ENCODE measurements at places on chromosomes 7 and 10.

DNA sequence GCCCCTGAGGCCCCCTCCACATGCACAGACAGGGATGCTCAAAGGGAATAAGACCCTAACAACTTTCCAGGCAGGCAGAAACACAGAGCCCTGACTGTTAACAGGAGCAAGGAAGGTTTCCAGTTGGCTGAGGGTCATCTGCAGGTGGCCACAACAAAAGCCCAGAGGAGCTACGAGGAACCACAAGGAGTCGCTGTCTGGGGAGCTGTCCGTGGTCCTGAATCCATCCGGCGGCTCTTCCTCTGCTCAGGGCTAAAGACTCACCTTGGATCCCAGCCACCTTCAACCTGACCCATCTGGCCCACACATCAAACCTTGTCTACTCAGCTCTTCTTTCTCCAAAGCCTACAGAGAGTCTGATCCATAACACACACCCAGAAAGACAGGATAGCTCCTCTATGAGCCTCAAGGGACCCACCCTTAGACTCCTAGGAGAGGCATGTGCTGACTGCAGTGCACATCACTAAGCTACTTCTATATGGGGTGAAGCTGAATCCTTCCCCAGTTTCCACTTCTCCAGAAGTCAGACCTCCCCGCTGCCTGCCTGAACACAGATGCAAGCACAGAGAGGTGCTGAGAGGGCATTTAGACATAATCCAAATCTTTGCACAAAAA, 104.0 kb downstream of the SLIT1 start:
- peak; percentile 91 for DNase-seq

DNA sequence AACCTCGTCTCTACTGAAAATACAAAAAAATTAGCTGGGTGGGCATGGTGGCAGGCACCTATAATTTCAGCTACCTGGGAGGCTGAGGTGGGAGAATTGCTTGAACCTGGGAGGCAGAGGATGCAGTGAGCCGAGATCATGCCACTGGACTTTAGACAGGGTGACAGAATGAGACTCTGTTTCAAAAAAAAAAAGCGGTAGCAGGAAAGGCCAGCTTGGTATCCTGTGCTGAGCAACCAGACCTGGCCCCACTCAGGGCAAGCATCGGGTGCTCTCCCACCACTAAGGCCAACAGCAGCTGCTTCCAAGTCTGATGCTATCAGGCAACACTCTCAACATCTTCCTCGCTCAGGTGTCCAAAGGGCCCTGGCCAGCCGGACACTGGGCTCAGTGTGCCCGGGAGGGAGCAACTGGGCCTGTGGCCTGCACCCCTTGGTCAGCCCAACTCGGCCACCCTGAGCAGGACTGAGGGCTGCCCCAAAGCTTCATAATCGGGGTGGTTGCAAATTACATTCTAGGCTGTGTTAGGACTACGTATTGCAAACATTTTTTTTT, 44.3 kb upstream of the MSMB start:
- no peak for DNase-seq

GRCh38 chr10:101617102-101617823, 29.1 kb downstream of the DPCD start:
- no peak for DNase-seq

- DNase-seq: no peak
Observed at GRCh38 chr10:266974-267425, 131.7 kb downstream of the ZMYND11 start.

GRCh38 chr7:145978769-145979168, 137.8 kb upstream of the CNTNAP2 start:
- no peak for DNase-seq

DNA sequence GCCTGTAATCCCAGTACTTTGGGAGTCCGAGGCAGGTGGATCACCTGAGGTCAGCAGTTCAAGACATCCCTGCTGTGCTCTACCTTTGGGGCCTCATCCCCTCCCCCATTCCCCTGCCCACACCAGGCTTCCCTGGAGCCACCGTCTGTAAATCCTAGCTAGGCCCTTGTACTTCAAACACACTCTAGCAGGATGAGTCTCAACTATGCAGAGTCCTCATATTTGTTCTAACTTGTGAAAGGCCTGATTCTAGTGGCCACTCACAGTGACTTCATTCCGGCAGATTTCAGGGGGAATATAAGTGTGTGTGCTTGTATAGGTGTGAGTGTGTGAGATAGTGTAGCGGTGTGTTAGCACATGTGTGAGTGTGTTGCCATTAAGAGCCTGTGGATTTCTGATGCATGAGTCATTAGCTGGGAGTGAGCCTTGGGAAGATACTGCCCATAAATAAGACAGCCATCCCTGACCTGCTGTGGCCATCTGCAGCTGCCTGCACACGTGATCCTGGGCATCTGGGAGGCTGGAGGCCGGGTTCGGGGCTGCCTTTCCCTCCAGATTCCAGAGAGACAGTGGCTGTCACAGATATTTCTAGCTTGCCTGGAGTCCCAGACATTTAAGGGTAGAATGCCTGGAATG, 1.7 kb upstream of the NEURL1 start:
- peak; percentile 76 for DNase-seq
